ENCODE measurements at places on chromosomes 13 and 19.
A peak's percentile ranks its signal among the peaks of the same experiment; 100 is the strongest.

DNA sequence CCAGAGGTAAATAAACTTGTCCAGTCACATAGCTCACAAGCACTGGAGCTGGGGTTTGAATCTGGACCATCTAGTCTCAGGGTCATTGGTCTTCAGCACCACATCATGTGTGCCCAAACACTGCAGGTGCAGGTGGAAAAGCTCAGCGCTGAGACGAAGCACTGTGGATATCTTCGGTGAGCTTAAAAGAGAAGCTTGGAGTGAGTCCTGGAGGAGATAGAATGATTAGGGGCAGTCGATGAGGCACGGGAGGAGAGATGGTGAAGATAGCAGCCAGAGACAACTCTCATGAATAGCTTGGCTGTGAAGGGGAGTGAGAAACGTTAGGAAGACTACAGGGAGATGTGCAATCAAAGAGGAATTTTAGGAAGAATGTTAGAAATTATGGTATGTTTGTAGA is 389.3 kb downstream of the FGF9 start:
- no peak for DNase-seq

DNA sequence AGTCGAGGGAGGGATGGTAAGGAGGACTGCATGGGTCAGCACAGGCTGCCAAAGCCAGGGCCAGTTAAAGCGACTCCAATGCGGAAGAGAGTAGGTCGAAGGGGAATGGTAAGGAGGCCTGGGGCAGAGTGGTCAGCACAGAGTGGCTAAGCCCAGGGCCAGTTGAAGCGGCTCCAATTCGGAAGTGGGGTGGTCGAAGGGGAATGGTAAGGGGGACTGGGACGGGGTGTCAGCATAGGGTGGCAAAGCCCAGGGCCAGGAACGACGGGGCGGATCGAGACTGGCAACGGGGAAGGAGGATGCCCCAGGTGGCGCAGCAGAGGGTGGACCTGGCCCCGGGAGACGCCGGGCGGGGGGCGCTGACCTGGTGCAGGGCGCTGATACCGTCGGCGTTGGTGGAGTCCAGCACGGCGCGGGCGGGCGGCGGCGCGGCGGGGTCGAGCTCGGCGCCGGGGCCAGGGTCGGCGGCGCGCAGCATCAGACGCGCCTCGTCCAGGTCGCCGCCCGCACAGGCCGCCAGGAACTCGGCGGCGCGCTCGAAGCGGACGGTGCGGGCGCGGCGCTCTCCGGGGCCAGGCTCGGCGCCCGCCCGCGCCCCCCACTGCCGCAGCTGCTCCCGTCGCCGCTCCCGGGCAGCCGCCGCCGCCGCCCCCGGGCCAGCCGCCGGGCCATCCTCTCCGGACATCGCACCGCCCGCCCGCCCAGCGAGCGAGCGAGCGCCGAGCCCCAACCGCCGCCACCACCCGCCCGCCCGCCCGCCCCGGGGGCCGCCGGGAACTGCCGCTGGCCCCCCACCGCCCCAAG is at the start of gene PPP1R12C:
PPP1R12C (minus strand) TSS at position 779 of the 804 bp plus-strand sequence; CDS start at position 685, 94 bp downstream.
- peak; percentile 36 for DNase-seq

DNA sequence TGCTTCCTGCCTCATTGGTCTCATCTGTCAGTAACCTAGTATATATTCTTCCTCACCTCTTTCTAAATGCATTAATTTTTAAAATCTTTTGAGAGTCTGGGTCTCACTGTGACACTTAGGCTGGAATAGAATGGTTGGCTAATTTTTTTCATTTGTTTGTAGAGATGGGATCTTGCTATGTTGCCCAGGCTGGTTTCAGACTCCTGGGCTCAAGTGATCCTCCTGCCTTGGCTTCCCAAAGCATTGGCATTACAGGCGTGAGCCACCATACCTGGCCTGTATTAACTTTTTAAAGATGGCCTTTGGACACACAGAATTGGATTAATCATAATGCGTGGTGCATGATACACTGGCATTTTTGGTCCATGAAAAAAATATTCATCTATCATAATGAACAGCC is 29.9 kb downstream of the SIPA1L3 start:
- no peak for DNase-seq

- DNase-seq: no peak
Measured at GRCh38 chr13:107348471-107348870, 780.5 kb upstream of the ARGLU1 start.

GRCh38 chr19:49820125-49820524 is 2.0 kb downstream of the MED25 start:
- no peak for DNase-seq

DNA sequence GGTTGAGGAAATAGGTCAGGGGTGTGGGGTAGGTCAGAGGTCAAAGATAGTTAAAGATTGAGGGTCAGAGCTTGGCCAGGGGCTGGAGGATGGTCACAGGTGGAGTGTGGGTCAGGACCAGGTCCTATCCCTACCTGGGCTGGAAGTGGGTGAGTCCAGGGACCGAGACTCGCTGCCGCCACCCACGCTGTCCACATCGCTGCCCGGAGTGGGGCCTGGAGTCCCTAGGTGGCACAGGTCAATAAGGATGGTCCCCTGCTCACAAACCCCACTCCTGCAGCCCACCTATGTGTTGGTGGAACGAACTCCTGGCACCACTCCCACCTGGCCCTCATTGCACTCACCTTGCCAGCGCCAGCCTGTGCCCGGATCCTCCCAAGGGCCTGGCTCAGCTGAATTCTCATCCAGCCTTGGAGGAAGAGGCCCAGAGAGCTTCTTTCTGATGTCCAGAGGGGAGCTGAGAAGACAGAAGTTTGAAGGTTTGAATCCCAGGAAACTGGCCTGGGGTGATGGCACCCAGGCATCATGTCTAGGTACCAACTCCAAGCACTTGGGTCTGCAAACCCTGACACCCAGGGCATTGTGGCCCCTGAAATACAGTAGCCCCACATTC is 6.8 kb downstream of the GMIP start:
- DNase-seq: no peak

DNA sequence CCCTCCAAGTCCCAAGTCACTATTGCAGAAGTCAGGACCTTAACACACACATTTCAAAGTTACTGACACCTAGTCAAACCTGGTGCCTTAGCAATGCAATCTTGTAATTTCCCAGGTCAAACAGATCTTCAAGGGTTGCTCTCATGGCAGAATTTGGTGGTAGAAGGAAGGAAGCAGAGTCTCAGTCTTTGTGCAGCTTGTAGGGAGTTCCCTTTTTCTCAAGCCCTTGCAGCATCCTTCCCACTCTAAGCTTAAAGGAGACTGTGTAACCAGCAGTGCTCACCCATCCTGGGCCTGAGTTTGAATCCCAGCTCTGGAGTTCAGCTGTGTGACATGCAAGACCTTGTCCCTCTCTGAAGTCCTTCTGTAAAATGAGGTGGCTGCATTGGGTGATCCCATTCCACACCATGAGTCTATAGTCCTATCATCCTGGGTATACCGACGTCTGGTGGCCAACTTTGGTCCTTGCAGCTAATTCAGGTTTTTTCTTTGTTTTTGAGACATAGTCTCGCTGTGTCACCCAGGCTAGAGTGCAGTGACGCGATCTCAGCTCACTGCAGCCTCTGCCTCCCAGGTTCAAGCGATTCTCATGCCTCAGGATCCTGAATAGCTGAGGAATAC is 9.8 kb downstream of the SIGLEC10 start:
- no peak for DNase-seq

- DNase-seq: no peak
Measured at GRCh38 chr13:111121506-111121905, 6.4 kb downstream of the ARHGEF7 start.

- DNase-seq: peak; percentile 48
Measured at GRCh38 chr19:44512326-44513298, 12.3 kb upstream of the ZNF180 start.

- no peak for DNase-seq
Measured at GRCh38 chr13:98869408-98870090, 108.3 kb downstream of the DOCK9 start.

- peak; percentile 91 for DNase-seq
Measured at GRCh38 chr13:94433055-94433961, 46.2 kb downstream of the DCT start.

DNA sequence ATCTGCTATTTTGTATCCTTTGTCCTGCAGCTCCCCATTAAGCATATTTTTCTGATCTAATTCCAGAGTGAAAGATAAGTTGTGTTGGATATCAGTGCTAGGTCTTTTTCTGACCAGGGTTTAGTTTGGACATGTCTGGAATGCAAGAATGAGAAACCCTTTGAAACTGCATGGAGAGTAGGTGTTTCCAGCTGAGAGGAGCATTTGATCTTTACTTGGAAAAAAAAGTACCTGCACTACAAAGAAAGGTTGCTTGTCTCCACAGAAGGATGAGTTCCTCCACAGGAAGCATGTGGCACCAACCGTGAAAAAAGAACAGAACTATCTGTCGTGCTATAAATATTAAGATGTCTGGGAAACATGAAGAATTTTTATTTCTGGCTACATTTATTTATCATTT is 36.6 kb upstream of the MED4 start:
- no peak for DNase-seq

DNA sequence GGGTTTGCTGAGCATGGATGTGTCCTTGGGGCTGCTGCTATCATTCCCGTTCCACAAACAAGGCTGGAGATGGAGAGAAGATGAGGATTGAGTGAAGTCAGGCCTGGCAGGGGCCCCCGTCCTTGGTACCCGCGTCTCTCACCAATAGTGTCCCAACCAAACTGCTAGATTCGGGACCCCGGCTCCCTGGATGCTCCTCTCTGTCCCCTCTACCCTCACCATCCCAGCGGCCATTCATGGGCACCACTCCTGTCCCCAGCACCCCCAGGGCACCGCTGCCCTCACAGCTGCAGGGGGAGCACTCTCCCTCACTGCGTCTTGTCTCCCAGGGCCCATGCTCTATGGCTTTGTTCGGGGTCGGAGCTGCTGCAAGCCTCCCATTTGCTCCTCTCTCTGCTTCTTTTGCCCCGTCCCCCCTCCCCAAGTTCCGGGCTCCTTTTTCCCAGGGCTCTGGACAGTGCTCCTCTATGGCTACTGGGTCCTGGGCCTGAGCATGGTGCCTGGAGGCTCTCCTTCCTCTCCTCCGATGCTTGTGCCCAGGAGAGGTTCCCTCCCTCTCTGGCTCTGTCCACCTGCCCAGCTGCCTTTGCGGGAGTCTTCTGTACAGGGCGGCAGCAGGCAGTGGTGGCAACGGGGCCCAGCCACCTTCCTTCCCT is 219.5 kb downstream of the TEX29 start:
- no peak for DNase-seq

DNA sequence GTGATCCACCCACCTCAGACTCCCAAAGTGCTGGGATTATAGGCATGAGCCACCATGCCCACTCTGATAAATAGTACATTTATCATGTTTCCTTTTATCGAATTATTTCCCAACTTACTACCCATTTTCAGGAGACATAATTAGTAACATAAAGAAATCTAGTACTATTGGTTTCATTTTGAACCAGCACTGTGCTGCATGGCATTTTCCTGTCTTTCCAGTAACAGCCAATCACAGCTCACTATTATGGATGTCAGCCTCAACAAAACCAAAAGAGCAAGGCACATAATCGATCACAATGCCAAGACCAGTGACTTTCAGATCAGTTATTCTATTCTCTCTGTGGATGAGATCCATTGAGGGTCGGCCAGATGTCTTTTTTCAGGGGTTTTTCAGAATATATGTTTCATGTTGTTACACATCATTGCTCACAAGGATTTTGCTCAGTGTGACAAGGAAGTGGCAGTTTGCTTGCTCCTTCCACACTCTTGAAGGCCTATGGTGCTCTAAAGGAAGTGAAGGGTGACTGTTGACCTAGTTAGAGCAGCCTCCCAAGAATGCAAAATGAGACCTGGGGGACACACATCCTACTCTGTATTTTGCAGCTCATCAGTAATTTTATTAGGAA is 233.4 kb downstream of the KCNRG start:
- DNase-seq: no peak

DNA sequence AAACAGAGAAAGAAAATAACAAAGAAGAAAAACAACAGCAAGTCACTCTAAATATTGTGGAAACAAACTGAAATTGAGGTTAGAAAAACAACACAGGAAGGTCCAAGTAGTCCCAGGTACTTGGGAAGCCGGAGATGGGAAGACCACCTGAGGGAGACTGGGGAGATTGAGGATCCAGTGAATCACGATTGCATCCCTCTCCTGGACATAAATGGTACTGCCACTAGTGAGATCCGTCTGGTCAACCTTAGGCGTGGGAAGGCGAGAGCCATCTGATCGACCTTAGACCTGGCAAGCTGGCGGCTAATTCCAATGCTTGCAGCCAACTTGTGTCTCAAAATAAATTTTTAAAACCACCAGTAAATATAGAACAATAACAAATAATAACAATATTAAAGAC is 81.9 kb downstream of the ZNF726 start:
- DNase-seq: no peak

DNA sequence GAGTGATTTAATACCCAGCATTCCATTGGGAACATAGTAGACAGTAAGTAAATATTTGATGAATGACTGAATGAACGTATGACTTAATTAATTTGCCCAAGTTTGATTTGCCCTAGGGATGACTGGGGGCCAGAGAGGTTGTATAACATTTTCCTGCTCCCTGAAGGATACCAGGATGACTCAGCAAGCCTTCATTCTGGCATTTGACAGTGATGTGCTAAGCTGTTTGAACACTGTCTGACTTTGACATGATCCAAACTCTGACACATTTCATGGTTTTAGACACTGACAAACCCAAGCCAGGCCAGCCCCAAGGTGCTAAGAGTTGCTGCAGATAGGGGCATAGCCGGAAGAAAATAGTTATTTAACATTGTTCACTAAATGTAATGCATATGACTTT is 53.4 kb upstream of the KLF12 start:
- no peak for DNase-seq

Data from NCI-H146 (cell line).